ENCODE measurements at places on chromosomes 5 and 9.

- DNase-seq: no peak
Measured at GRCh38 chr5:75677607-75678006, 39.6 kb downstream of the POC5 start.

DNA sequence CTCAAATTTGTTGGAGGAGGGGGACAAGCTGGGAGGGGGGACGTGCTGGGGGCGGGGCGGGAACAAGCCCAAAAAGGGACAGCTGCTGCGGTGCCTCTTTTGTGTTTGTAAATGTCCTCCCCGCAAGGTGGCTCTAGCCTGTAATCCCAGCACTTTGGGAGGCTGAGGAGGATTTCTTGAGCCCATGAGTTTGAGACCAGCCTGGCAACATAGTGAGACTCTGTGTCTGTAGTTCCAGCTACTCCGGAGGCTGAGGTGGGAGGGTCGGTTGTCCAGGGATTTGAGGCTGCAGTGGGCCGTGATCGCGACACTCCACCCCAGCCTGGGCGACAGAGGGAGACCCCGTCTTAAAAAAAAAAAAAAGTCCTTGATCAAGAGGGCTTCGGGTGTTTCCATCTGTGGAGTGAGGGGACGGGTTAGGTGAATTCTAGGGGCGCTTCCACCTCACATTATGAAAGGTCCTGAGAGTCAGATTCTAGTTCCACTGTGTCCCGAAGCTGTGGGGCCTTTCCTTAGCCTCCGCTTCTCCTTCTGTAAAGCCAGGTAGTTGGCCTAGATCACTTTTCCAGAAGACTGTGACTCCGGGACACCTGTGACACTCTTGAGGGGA is 779 bp upstream of the CTNNA1 start:
- peak; percentile 43 for DNase-seq

- DNase-seq: peak; percentile 51
Measured at GRCh38 chr9:14349447-14350348, 35.8 kb upstream of the NFIB start.

DNA sequence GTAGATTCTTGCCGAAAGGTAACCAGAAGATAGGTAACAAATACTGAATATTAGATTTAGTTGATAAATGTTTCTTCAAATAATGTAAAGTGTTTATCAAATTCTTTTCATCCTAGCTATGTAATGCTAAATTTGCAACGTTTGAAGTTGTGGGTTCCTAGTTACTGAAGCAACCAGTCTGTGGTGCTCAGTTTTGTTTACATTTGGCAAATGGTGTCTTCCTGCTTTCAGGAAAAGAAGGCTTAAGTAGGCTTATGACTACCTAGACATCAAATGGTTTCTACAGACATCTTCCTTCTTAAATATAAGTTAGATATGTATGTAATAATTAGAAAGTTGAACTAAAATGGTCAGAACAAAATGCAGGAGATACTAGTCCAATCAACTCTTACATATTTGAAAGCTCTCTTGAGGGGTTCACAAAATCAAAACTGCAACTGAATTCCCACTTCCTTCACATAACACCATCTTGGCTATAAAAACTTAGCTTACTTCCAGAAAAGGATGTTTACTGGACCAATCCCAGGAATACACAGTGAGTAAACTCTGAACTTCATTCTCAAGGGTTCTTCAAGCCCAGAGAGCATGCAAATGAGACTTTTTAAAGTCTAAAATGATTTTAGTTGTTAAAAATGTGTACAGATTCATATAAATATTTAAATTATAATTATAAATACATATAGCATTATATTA is 125.7 kb upstream of the ITGA1 start:
- DNase-seq: peak; percentile 11

GRCh38 chr9:113636165-113636564 is 172.6 kb downstream of the RGS3 start:
- DNase-seq: no peak

DNA sequence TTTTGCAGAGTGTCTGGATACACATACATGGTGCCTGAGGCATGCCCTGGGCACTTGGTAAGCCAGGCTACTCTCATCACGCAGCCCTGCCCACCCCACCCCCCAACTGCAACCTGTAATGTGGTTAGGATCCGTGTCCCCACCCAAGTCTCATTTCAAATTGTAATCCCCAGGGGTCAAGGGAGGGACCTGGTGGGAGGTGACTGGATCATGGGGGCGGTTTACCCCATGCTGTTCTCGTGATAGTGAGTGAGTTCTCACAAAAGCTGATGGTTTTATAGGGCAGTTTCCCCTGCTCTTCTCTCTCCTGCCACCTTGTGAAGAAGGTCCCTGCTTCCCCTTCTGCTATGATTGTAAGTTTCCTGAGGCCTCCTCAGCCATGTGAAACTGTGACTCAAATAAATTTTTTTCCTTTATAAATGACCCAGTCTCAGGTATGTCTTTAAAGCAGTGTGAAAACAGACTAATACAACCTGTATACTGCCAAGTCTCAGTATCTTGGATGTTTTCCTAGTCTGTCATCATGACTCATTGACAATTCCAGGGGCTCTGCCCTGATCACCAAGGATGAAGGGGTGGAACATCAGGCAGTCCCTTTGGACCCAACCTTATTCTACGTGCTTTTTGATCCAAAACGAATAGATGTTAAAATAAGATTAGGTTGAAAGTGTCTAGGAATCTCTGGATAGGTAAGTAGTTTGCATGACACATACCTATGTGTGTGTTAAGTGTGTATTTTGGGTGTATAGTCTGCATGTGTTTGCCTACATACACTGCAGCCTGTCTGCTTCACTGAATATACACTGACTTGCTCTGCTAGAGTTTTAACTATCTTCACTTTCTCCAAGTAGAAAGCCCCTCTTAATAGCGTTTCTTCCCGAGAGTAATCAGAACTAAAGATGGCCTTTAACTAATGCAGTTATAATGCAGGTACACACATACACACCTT is 293.8 kb downstream of the SLIT3 start:
- no peak for DNase-seq

All from fibroblast of lung (primary cell).